ENCODE measurements at places on chromosomes 3 and 15. TPM values are rescaled to one million over a fixed set of nuclear protein-coding genes. Genes with fewer than 3 reads are reported as not detected.

DNA sequence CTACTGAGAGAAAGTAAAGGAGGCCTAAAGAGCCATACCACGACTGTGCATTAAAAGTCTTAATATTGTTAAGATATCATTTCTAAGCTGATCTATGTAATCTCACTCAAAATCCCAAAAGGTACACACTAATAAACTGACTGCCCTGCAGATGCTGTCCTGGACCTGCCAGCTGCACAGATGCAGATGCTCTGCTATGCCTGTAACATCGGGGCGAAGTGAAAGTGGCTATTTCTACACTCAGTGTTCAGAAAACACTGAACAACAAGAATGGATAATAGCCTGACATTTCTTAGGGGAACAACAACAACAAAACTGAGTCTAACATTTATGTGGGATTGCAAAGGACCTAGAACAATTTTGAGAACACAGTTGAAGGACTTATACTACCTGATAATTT lies 31.9 kb downstream of the RAD18 start:
- DNase-seq = no peak

GRCh38 chr3:42730294-42730693 lies 27.7 kb upstream of the HHATL start:
- no peak for DNase-seq

GRCh38 chr15:89900849-89901248 lies 7.1 kb upstream of the AP3S2 start:
- DNase-seq = no peak

- DNase-seq = no peak
These were observed 49.7 kb downstream of the MEF2A start for GRCh38 chr15:99615460-99615859.

DNA sequence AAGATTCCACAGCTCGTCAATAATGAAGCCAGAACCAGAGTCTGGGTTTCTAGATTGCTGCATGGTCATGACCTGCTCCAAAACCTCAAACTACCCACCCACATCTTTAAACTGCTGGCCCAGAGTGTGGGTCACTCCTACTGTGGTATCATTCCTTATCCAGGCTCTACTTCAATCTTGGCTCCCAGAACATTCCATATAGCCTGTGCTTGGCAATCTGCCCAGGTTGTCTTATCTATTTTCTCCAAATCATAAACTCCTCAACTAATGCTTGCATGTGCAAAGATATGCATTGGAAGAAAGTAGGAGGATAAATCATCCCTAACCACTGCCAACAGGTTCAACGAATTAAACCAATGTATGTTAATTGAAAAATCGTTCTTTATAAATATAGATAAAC lies 169.7 kb downstream of the ANXA2 start:
- DNase-seq = no peak

DNA sequence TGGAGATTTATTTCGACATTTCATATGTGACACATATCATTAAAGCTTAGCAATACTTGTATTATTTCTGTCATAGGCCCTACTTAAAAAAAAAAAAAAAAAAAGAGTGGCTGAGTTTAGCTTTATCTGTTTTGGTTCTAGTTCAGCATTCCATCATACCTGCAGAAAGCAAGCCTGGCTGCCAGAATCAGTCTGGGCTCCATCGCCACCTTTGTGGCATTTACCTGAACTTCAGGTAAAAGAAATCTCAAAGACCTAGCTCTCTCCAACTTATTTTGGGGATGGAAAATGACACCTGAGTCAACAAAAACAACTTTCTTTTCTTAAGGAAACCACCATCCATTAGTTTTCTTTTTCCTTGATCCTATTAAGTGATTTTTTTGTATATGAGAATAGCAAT lies 82.1 kb downstream of the NEK10 start:
- no peak for DNase-seq

KBTBD12 gene
- total RNA-seq = 0.08 TPM

PLA2G4E gene
- not detected for total RNA-seq
